Putamen (tissue), 1 donor: ENCODE measurements at places on chromosomes 3 and 15.
A peak's percentile ranks its signal among the peaks of the same experiment; 100 is the strongest.

DNA sequence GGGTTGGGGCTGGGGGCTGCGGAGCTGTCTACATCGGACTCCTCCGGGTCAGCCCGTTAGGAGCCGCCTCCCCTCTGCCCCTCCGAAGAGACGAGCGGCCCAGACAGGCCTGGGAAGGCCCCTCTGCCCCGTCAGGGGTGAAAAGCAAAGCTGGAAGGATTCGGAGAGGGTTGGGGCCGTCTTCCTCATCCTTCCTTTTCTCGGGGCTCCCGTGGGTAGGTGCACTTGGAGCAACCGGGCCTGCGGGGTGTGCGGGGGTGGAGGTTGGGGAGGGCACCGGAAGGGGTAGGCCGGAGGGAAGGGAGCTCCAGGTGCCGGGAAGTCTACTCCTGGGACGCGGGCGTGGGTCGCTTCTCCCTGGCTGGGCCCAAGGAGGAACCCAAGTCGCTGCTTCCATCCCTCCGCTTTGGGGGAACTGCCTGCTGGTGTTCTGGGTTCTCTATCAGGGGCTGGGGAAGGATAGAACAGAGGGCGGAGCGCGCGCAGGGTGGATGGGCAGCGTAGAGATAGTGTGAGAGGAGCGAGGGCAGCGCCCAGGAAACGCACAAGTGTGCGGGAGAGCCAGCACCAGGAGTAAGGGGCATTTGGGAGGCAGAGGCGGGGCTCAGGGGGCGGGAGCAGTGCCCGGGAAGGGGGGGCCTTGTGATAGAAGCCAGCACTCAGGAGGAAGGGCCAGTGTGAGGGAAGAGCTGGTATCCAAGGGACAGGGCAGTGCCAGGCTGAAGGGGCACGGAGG, 590 bp downstream of the POLR2H start:
- peak; percentile 75 for DNase-seq

DNA sequence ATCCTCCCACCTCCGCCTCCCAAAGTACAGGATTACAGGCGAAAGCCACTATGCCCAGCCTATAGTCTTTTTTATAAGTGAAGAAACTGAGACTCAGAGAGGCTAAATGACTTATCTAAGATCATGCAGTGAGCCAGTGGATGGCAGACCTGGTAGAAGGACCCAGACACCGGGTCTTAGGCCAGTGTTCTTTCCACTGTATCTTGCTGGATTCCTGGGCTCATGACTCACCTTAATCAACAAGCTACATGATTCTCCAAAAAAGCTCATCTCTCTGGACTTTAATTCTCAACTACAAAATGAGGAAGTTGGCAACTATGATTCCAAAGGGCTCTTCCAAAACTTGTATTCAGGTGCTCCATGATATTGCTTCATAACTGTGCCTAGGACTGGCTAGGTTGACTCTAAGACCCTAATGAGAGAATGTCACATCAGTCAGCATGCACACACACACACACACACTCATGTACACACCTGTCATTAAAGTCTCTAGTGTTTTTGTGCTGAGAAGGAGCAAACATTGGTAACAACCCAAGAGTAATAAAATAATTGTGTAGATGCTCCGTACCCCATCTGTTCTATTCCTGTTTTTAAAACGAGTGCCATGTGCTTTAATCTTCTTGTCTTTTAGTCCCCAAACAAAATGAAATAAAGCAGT, 89.7 kb upstream of the SLC4A7 start:
- no peak for DNase-seq

GRCh38 chr3:115111632-115112031, 35.5 kb downstream of the ZBTB20 start:
- DNase-seq, result no peak

GRCh38 chr3:52494886-52495495, at the start of gene STAB1:
TSS of gene STAB1 (plus strand) at chr3:52495338. CDS start at chr3:52495414, 76 bp downstream.
- no peak for DNase-seq

- no peak for DNase-seq
Observed at GRCh38 chr3:13762906-13763305, 117.0 kb downstream of the WNT7A start.

GRCh38 chr3:39378088-39378487, 5.1 kb upstream of the SLC25A38 start:
- DNase-seq, result peak; percentile 16

DNA sequence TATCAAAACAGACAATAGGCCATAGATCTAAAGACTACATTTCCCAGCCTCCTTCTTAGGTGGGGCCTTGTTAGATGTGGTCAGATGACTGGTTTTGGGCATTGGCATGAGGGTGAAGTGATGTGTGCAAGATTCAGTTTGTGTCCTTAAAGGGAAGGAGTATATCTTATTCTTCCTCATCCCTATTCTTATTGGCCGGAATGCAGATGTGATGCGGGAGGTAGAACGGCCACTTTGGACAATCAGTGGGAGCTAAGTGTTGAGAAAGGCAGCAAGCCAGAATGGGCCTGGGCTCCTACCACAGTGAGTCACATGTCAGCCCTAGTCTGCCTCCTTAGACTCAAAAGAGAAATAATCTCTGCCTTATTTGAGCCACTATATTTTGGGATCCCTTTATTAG, 89.8 kb upstream of the MEX3B start:
- no peak for DNase-seq

- DNase-seq, result no peak
Observed at GRCh38 chr15:51970132-51970817, 1.3 kb downstream of the LEO1 start.

DNA sequence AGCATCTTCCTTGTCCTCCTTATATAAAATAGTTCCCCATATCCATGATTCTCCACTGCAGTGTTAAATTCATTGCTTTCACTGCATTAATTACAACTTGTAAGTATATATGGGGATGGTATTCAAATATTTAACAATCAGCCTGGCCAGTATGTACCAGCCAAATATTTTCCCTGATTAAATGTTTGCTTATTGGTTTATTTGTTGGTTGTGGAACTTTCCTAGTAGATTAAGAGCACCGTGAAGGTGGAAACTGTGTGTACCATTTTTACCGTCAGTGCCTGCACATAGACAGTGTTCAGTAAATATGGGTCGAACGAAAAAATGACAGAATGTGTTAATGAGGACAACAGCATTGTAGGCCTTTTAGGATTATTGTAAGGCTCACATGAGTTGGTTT, 7.0 kb downstream of the LAMP3 start:
- DNase-seq, result no peak

- no peak for DNase-seq
Observed at GRCh38 chr3:52516509-52517195, 17.0 kb downstream of the NT5DC2 start.

DNA sequence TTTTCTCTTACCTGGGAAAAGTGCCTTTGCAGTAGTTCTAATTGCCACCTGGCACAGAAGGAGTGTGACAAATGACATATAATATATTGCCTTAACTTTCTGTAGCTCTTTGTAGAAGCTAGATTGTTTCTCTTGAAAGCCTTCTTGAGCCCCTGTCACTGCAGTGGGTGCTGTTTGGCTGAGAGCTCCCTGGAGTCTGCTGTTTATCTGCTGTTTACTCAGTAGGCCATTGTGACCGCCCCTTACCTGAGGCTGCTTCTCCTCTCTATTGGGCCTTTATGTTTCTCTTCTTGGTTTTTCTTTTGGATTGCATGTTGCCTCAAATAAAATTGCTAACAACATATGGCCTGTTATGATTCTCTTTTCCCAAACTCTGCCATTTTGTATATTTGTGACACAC, 16.7 kb downstream of the MAP2K5 start:
- DNase-seq, result no peak

DNA sequence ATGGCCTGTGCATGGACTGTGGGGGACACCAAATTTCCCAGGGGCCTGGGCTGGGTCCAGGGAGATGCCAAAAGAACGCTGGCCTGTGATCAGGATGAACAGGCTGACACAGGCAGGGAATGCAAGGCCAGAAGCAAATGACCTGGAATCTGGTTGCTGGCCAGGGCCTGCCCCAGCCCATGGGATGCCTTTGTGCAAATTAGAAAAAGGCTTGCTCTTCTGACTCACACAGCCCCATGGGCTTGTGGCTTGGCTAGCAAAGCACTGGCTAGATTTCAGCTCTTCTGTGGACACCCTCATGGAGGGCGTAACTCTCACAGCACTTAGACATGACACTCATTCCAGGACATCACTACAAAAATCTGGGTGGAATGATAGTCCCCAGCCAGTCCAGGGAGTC, 356.0 kb downstream of the SHQ1 start:
- no peak for DNase-seq

DNA sequence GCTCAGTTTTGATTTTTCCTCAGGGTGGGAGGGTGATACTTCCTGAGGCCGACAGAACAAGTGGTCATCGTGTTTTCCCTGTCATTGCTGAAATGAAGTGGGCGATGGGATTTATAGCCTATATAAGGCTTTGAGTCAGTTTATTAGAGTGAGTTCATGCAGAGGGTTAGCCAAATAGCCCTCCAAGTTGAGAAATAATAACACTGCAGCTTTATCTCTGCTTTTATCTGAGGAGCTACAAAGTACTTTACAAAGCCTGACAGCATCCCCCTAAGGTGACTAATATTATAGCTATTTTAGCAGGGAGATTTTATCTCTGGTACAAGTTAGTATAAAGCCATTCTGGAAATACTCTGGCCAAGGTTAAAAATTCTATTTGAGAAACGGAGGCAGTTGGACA, 389.6 kb downstream of the MFSD1 start:
- DNase-seq, result no peak

DNA sequence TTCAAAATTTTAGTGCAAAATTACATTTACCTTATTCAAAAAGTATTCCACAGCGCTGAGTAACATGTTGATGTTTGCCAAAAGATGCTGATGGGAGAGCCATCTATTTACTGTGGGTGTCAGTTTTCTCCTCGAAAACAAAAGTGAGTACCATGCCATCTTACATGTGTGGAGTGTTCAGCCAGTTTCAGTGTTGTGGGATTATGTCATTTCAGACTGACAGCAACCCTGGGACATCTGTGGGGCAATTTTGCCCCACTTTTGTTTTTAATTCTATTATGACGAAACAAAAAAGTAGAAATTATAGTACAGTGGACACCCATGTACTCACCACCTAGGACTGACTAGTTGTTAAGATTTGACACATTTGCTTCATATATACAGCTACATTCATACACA, 19.6 kb downstream of the SLCO3A1 start:
- no peak for DNase-seq

DNA sequence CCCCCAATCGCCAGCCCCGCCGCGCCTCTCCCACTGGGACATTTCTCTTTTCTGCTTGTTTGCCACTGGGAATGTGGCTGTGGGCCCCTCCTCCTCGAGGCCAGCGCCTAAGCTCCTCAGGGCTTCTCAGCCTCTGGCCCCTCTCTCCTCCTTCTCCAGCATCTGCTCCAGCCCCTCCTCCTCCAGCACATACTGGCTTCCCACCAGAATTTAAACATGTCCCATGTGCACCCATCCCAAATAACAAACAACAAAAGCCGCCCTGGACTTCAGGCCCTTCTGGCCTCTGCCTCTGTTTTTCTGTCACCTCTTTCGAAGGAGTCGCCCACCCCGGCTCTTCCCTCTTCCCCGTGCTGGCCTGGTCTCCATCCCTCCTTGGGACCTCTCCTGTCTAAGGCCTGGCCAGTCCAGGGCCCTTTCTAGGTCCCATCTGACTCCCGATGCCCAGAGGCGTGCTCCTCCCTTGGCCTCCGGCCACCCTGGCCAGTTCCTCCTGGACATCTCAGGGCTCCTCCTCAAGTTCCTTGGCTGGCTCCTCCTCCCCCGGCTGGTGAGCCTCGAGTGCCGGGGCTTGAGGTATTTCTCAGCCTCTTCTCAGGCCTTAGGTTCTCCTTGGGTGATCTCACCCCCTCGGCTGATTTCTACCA, 94.6 kb upstream of the SLC6A6 start:
- DNase-seq, result no peak

DNA sequence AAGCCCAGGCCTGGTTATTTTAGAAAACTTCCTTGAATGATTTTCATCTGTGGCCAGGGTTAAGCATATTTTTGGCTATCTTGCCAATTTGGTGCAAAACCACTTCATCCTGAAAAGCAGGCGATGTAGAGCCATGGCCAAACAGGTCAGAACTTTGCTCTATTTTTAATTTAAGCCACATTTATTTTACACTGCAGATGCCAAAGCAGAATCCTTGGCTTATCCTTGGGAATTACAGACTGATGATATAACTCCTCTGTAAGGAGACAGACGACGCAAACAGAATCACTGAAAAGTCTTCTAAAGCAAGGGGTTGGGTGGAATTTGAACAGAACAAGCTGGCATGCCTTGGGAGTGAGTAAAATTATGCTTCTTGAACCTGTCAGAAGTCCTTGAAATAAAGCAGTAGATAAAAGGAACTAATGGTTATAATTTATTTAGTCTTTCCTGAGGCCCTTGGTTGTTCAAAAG, 121.9 kb downstream of the CHST2 start:
- DNase-seq, result no peak

GRCh38 chr3:13470894-13471574, 9.1 kb upstream of the HDAC11 start:
- no peak for DNase-seq

DNA sequence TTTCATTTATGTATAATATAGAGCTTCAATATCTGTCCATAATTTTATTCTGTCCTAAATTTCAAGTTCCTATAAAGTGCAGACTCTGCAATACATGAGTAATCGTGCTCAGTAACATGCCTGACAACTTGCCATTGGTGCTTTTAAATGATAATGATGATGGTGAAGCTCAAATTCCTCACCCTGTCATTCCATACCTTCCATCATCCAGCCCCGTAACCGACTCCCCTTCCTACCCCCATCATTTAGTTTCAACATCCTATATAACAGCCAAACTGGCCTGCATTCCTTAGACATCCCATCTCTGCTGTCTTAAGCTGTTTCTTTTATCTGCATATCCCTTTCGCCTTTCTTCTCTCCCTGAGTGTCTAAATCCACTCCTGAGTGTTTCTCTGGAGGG, 67.2 kb upstream of the DLG1 start:
- DNase-seq, result no peak

- DNase-seq, result peak; percentile 30
Observed at GRCh38 chr3:170321321-170322034, 36.0 kb upstream of the SKIL start.

DNA sequence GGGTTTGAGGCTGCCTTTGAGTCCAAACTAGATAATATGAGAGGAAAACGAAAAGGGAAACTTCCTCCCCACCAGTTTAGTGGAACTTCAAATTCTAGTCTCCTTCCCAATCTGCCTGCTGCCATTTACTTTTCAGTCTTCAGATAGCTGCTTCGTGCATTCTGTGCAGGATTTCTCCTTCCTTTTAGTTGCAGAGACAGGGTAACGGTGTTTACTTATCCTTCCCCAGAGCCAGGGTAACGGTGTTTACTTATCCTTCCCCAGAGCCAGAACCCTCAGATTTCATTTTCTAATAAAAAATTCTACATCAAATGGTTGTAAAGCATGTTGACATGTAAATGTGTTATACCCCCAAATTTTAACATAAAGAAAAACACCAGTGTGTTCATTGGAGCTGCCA, 282.6 kb downstream of the VPS13C start:
- DNase-seq, result no peak

GRCh38 chr3:71035886-71036285, 547.6 kb downstream of the FOXP1 start:
- no peak for DNase-seq

DNA sequence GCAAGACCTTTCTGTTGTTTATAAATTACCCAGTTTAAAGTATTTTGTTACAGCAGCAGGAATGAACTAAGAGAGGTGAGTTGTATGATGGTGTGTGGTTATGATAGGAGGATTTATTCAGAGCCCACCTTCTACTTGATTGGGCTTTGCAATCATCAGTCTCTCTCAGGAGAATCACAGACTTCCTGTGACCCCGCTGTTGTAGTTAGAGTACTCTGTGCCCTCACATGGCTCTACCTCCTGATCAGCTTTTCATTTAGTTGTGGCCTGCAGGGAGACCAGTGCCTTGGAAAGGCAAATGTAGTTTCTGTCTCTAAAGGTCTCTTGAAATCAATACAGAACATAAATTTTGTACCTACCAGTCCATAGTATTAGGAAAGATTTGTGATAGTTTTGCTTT, 7.6 kb upstream of the P2RY14 start:
- DNase-seq, result no peak
